ENCODE measurements at places on chromosomes 11 and 22.
A peak's percentile ranks its signal among the peaks of the same experiment; 100 is the strongest.

DNA sequence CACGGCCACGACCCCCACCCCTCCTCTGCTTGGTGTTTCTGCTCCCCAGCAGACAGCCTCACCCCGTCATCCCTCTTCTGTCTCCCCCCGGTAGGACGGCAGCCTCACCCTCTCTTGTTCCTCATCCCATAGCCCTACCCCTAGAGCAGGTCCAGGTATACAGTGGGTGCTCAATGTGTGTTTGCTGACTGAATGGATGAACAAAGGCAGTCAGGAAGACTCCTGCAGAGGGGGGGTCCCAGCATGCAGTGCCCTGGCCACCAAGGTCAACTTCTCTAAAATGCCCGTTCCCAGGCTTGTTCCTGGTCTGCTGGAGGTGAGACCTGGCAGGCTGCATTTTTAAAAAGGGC lies 34.7 kb upstream of the FADD start:
- no peak for DNase-seq

DNA sequence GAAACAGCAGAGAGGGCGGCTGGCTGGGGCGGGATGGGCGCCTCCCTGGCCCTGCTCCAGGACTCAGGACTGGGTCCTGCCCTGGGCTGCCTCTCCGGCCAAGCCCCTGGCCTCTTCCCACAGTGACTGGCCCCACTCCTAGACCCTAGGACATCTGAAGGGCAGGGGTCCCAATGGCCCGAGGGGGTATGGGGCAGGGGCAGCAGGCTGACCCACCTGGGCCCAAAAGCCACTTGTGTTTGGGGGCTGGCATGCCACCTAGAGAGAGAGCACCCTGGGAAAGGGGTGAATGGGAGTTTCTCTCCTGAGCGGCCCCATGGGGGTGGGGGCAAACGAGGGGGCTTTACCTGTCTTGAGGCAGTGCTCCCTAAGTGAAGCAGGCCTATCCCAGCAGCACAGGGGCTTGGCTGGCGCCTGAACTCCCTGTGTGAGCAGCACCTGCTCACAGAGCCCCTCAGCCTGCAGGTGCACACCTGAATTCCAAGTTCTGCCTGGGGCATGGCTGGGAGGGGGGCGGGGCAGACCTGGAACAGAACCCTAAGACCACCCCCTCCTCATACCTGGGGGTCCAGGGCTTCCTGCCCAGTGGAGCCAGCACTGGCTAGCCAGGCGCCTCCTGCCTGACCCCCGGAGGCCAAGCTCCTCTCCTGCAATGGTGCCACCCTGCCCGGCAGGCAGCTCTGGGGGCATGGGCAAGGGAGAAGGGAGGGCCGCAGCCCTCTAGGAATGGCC lies 16.9 kb downstream of the DUSP8 start:
- no peak for DNase-seq

DNA sequence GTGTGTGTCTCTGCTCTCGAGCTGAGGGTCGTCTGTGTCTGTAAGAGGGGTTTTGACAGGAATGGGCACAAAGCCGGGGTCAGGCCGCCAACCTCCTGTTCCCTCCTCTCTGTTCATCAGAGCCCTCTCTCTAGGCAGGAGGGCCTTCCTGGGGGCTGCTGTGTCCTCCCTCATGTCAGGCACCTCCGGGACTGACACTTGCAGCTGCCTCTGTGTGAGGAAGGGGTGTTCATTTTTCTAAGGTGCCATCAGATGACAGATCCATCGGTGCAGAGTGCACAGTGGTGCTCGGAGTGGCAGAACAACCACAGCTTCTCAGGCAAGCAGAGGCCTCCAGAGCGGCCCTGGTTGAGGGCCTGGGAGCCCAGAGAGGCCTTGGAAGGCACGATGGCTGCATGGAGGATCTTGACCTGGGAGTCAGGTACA lies 265.4 kb upstream of the B3GAT1 start:
- DNase-seq: no peak

- no peak for DNase-seq
Observed at GRCh38 chr22:30247561-30247960, 1.0 kb upstream of the LIF start.

- DNase-seq: peak; percentile 7
Observed at GRCh38 chr22:32389685-32390084, 22.4 kb downstream of the RTCB start.

GRCh38 chr22:42294034-42294985 lies 23.9 kb upstream of the TCF20 start:
- DNase-seq: peak; percentile 38

- peak; percentile 86 for DNase-seq
Observed at GRCh38 chr11:75582895-75583717, 21.1 kb downstream of the SERPINH1 start.

GRCh38 chr11:110294509-110294908 lies 1.9 kb downstream of the RDX start:
- DNase-seq: no peak

- DNase-seq: peak; percentile 39
Observed at GRCh38 chr22:48491451-48491941, 1336.2 kb downstream of the BRD1 start.

DNA sequence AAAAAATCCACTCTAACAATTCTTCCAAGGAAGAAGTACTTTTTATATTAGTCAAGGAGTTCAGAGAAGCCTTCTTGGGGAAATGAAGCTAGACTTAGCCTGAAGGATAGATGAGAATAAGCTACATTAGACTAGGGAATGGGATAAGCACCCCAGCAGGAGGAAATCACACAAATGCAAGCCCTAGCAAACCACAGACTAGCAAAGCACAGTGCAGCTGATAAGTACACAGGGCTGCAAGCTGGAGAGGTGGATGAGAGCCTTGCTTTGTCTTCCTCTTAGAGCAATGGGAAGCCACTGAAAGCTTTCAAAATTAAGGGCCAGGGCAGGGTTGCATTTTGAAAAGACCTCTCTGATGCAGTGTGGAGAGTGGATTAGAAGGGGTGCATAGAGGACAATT lies 946.2 kb downstream of the LRRC4C start:
- no peak for DNase-seq

GRCh38 chr11:85827748-85828639 lies 17.1 kb upstream of the SYTL2 start:
- DNase-seq: peak; percentile 98

- no peak for DNase-seq
Observed at GRCh38 chr11:133795088-133795487, 50.2 kb downstream of the SPATA19 start.

DNA sequence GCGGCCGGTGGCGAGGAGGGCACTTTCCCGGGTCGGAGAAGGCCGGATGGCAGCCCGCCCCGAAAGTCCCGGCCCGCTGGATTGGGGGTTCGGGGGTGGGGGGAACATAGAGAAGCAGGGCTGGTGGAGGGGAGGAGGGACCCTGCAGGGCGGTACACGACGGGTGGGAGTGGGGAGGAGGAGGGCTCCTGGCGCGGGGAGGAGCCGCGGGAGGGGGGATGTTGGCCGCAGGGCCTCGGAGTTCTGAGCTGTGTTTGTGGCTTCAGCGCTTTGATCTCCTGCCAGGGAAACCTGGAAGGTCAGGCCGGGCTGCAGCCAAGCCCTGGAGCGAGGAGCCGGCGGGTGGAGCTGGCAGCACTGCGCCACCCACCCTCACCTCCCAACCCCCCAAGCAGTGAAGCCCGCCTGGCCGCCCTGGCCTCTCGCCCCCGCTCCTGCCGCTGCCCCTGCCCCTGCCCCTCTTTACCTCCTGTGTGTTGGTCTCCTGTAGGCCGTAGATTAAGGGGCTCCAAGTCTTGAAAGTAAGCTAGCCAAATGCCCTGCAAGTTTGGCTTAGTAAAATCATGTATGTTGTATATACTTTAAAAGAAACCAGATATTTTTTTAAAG lies 30.9 kb downstream of the C22orf31 start:
- DNase-seq: peak; percentile 72

GRCh38 chr22:49659281-49659923 lies 168.3 kb downstream of the BRD1 start:
- DNase-seq: no peak

GRCh38 chr11:2998073-2998850 lies 6.1 kb upstream of the NAP1L4 start:
- no peak for DNase-seq

- DNase-seq: peak; percentile 19
Observed at GRCh38 chr11:24615451-24616160, 118.8 kb downstream of the LUZP2 start.

DNA sequence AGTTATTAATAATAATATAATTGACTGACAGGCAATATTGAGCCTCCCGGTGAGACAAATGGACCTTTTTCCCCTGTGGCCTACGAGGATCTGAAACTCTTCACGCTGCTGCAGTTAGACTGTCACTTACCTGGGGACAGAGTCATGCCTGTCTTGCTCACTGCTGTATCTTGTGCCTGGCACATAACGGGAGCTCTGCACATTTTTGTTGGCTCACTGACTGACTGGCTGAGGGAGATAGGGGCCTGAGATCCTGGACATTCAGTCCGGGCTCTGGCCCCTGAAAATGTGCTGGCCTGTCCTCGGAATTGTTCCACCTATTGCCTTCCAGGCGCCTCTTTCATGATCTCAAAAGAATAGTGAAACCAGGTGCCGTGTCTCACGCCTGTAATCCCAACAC lies 743 bp upstream of the CD3D start:
- no peak for DNase-seq

DNA sequence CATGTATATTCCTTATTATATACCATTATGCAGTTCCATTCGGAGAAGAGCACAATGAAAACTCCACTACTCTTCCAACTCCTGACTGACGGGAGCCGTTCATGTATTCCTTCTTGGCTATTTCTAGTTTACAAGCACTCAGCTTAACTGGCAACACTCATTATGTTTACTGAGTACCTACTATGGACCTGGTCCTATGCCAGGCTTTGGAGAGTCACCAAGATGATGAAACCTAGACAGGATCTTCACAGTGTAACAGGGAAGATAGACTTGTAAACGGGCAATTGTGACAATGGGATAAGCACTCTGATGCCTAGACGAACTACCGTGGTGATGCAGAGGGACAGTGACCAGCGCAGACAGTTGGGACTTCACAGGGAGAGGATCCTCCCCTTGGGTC lies 22.3 kb upstream of the ST3GAL4 start:
- DNase-seq: no peak

GRCh38 chr11:9697766-9698165 lies 33.9 kb downstream of the SWAP70 start:
- DNase-seq: no peak

- no peak for DNase-seq
Observed at GRCh38 chr11:1557051-1557884, 14.8 kb downstream of the DUSP8 start.

DNA sequence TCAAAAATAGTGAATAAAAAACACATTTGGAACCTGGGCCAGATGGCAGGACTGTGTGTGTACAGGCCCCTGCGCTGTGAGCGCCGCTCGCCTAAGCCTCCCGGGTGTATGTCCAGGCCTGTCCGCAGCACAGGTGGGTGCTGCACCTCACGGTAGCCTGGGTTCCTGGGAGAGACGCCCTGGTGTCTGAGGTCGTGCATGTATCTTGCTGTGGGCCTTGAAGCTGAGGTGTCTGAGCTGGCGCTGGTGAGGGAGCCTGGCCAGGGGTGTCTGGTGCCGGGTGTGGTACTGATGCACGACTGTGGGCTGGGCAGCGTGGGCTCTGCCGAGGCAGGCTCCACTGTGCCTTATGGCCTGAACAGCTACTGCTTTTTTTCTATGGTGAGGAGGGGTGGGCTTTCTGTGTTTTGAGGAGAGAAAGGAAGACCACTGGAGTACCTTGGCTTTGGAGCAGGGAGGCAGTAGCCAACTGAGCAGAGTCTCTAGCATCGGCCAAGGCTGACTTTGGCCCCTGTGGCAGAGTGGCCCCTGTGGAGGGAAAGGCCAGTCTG lies 4.2 kb upstream of the ZDHHC8 start:
- DNase-seq: no peak

DNA sequence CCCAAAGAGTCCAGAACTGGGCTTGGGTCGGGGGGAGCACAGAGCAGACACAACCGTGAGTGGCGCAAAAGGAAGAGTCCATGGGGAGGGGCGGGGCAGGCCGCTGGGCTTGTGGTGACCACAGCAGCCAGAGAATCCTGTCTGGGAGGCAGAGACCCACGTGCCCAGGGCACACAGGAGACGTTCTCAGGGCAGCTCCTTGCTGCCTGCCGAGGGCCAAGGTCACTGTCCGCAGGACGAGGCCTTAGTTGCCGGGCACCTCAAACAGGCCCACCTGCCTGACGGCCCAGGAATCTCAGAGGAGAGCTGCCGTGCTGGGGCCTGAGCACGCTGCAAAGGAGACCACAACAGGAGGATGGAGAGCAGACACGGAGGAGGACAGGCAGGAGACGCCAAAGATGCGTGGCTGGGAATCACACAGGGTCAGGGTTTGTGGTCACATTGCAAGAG lies 87.8 kb downstream of the MYEOV start:
- no peak for DNase-seq

DNA sequence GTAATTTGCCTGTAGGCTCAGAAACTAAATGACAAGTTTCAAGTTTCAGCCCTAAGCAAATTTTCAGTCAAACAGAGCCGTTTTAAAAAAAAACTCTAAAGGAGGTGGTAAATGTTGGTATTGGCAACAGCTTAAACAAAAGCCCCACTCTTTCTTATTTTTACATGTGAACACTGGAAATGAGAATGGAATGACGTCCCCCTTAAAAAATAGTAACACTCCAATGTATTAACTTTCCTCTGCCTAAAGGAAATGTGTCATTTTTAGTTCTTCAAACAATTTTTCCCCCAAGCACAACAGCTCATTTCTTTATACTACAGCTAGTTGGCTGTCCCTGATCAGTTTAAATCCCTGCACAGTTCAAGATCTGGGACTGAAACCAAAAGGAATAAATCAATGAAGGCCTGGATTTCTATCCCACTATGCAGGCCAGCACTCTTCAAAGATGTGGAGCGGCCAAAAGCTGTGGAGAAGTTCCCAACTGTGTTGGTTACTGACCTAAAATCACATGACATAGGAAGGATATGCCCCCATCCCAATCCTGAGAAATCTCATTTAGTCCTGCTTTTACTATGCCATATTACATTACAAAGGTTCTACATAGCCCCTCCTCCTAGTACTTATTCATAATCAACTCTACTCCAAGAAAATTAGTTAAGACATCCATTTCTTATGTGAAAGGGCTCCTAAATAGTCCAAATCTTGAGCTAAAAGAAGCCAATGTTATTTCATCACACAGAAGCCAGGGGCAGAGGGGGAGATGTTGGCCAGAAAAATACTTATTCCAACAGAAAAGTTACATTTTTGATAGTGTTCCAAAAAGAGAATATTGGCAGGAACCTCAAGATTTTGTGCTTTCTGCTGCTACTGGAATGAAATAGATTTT lies 95.9 kb downstream of the CADM1 start:
- DNase-seq: peak; percentile 54

GRCh38 chr22:25970999-25971811 lies 198.1 kb upstream of the SEZ6L start:
- no peak for DNase-seq

DNA sequence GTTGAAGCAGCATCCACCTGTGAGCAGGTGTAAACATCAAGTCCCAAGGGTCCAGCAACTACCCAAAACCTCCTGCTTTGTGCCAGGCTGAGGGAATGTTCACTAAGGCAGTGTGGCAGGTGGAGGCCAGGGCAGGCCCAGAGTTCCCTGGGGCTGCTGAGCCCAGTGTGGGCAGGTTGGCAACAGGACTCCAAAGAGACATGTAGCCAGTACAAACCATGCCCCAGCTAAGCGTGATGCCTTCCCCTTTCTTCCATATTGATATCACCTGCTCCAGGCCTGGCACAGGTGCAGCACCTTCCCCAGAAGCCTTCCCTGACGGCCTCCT lies 30.0 kb upstream of the SCUBE2 start:
- no peak for DNase-seq

GRCh38 chr11:44949160-44950030 lies 1.3 kb downstream of the TP53I11 start:
- DNase-seq: peak; percentile 19

- peak; percentile 8 for DNase-seq
Observed at GRCh38 chr11:31236143-31236542, 133.4 kb downstream of the DCDC1 start.

GRCh38 chr11:118186346-118187107 lies 10.1 kb upstream of the SCN2B start:
- DNase-seq: no peak

GRCh38 chr11:80911666-80912065 lies 1470.8 kb upstream of the TENM4 start:
- DNase-seq: no peak
